Liver (tissue), 10 donors: ENCODE measurements at places on chromosomes 6 and 20. TPM values are rescaled to one million over a fixed set of nuclear protein-coding genes. Genes with fewer than 3 reads are reported as not detected.

DNA sequence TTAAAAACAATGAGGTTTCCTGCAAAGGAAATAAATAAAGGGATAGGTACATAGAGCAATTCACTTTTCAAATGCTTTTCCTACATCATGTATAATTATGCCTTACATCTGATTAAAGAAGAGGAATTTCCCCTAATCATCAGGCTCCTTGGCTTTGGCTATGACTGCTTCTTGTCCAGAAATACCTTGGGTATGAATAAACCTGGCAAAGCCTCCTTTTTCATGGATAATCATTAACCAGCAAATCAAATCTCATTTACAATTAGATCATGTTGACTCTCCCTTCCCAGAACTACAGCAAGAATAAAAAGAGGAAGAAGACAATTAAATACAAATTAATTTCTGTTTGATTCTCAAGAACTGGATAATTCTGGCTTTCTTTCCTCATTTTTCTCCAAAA lies 58.0 kb upstream of the CD2AP start:
- no peak overlapping the region for H3K4me3 ChIP-seq
- H3K4me1 ChIP-seq = peaks cover 4% of the 10 kb centered on the region

The TCF21 gene
- polyA plus RNA-seq = 0.57 TPM

DNA sequence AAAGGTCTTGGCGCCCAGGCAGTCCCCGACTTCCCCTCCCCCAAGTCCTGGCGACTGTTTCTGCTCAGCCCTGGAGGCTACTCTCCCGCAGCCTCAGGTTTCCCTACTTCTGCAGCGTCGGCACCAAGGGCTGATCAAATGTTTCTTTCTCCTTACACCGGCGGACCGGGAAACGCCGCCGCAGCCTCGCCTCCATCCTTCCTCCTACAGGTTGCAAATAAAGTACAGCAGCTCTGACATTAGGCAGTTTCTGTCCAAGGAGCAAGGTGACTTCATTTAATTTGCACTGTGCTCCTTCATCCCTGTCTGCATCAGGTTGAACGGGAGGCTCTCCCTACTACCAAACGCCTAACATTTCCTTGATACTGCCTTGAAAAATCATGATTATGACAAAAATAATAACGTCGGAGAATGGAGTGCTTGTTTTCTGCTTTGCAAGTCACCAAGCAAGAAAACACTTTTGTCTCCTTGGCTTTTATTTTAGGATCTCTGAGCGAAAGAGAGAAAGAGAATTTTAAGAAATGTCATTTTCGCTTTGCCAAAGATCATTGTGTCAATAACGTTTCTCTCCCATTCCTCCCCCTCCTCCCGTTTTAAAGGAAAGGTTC lies 1.0 kb downstream of the CLIC5 start:
- H3K27me3 ChIP-seq = no peaks in the 10 kb centered on the region
- no peak overlapping the region for H3K27ac ChIP-seq
- peaks cover 7% of the 10 kb centered on the region for H3K4me1 ChIP-seq
- H3K36me3 ChIP-seq = no peaks in the 10 kb centered on the region
- H3K4me3 ChIP-seq = no peak overlapping the region

DNA sequence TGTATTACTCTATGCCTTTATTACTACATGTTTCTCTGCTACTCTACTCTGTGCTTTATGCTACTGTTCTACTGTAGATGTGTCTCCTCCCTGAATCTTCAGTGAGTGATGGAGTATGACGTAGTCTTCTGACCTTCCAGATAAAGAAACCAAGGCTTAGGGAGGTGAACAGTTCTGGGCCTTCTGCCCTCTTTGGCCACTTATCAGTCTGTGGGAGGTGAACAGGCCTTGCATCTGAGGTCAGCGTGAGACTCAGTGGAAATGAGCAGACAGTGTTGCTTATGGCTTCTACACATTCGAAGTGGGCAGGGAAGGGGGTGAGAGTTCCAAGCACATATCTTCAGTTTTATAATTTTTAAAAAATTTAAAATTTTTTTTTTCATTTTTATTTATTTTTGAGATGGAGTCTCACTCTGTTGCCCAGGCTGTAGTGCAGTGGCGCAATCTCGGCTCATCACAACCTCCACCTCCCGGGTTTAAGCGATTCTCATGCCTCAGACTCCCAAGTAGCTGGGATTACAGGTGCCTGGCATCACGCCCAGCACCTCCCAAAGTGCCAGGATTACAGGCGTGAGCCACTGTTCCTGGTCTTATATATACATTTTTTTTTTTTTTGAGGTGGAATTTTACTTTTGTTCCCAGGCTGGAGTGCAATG lies 24.2 kb downstream of the MYBL2 start:
- no peak overlapping the region for H3K27ac ChIP-seq
- no peak for DNase-seq
- H3K4me3 ChIP-seq = no peak overlapping the region
- no peaks in the 10 kb centered on the region for H3K36me3 ChIP-seq

The CUL7 gene
- 2.2 TPM for polyA plus RNA-seq

The SLC17A3 gene
- 23.2 TPM for polyA plus RNA-seq

The CCND3 gene
- polyA plus RNA-seq = 21.7 TPM

The TREM2 gene
- 0.90 TPM for polyA plus RNA-seq

DNA sequence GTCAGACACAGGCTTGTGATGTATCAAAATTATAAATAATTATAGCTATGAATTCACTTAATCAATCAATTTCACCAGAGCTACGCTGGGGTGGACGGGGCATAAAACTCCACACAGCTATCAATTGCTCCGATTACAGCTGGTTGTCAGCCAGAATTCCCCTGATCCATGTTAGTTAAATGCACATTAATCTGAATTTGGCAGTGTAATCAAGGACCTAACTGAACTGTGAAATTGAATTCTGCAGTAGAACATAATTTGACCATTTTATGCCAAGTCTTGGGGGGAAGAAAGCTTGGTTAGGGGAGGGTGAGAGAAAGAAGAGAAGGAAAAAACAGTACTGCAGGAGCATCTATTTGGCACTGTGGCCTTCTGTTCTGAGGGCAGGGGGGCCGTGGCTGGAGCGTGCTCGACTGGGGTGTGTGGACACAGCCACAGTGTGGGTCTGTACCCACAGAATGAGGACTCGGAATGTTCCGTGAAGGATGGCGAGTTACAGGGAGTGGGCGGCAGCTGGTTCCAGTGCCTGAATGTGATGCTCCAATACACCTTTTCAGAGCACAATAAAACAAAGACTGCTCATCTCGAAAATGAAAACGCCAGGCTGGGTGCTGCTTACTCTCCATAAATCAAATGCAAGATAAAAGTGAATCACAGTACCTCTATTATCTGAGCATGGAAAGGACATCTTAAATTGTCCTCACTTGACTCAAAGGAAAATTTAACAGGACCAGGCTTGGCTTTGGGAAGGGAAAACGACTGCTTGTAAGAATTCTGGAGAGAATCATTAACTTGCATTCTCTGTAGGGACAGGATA lies 59.2 kb downstream of the LAMP5 start:
- DNase-seq = no peak
- no peaks in the 10 kb centered on the region for H3K27me3 ChIP-seq
- H3K4me3 ChIP-seq = no peak overlapping the region
- no peak overlapping the region for H3K27ac ChIP-seq

GRCh38 chr20:41098703-41099250 lies 38.6 kb upstream of the PLCG1 start:
- no peak overlapping the region for H3K4me3 ChIP-seq
- no peak overlapping the region for H3K27ac ChIP-seq
- no peak for DNase-seq
- H3K36me3 ChIP-seq = peaks cover 40% of the 10 kb centered on the region
- H3K27me3 ChIP-seq = no peaks in the 10 kb centered on the region

DNA sequence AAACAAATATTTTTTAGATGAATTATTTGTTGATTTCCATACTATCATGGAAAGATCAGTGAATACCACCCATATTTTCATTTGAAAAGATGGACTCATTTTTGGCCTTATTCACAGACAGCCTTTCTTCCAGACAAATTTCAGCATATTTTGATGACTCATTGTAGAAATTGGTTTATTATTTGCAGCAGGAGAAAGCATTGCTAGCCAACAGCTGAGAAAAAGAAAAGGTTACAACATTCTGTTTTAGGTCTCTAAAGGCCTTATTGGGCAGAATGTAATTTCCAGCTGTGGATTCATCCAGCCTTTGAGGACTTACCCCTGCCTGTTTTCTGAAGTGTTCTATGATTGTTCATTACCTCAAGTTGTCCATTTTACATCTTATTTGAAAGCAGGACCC lies 201.9 kb downstream of the PLCB4 start:
- H3K27ac ChIP-seq = no peak overlapping the region
- no peak for DNase-seq
- no peaks in the 10 kb centered on the region for H3K27me3 ChIP-seq
- H3K36me3 ChIP-seq = no peaks in the 10 kb centered on the region

The CPXM1 gene
- polyA plus RNA-seq = 0.23 TPM

The LHFPL5 gene
- not detected for polyA plus RNA-seq

The LY6G5C gene
- 2.5 TPM for polyA plus RNA-seq

The CCDC167 gene
- polyA plus RNA-seq = 44.3 TPM

DNA sequence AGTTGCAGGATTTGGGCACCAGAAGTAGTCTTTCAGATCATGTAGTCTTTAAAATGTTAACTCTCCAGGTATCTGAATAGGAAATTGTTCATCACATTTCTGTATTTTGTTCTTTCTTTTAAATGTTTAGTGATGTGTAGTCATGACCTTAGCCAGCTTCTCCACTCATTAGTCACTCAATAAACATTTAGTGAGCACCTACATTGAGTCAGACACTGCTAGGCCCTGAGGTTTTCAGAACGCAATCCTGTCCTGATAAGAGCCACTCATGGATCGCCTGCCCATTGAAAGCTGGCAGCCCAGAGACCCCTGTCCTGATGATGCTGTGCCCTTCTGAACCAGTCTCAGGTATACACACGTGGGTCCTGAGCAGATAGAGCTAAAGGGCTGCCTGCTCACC lies 163.4 kb upstream of the HEY2 start:
- DNase-seq = no peak
- no peak overlapping the region for H3K27ac ChIP-seq
- no peaks in the 10 kb centered on the region for H3K4me1 ChIP-seq
- H3K27me3 ChIP-seq = no peaks in the 10 kb centered on the region
- no peak overlapping the region for H3K4me3 ChIP-seq
- no peaks in the 10 kb centered on the region for H3K36me3 ChIP-seq

GRCh38 chr6:132179955-132180354 lies 221.3 kb downstream of the MOXD1 start:
- H3K4me3 ChIP-seq = no peak overlapping the region
- no peaks in the 10 kb centered on the region for H3K36me3 ChIP-seq
- DNase-seq = no peak
- no peaks in the 10 kb centered on the region for H3K4me1 ChIP-seq
- no peaks in the 10 kb centered on the region for H3K27me3 ChIP-seq

GRCh38 chr6:80543598-80544222 lies 437.2 kb downstream of the BCKDHB start:
- H3K27me3 ChIP-seq = no peaks in the 10 kb centered on the region
- H3K27ac ChIP-seq = no peak overlapping the region
- H3K4me3 ChIP-seq = no peak overlapping the region
- no peaks in the 10 kb centered on the region for H3K36me3 ChIP-seq
- DNase-seq = no peak

The TRIM10 gene
- 0.29 TPM for polyA plus RNA-seq

The SYNJ2 gene
- polyA plus RNA-seq = 2.4 TPM

DNA sequence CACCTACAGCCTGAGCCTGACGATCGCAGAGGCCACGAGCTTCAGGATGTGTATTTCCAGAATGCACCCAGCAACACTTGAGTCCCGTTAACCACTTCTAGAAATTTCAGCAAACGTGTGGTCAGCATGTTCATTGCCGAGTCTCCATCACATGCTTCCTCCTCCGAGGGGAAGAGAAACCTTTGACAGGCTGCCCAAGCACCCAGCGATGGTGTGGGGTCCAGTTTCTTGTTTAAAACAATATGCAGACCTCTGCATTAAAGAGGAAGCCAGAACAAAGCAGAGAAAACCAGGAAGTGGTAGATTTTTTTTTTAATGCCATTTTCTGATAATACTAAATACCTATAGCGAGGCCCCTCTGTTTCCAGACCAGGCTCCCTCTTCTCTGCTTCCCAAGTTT lies 71.9 kb downstream of the GNAS-AS1 start:
- no peak for DNase-seq
- no peak overlapping the region for H3K27ac ChIP-seq

DNA sequence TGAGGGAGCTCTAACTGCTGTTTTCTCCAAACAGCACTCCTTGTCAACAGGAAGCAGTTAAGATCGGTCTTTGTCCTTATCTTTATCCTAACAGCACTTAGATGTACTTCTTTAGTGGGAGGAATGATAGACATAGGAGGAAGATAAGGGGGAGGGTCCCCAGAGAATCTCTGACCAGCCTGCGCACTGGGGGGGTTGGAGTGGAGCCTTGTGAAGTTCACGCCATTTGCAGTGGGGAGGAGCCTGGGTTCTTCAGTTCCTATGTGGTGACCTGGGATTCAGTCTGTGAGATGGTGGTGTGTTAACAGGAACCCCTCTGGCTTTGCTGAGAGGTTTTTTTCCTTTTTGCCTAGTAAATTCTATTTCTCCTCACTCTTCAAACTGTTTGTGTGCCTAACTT lies 18.1 kb upstream of the ASCC3 start:
- no peak for DNase-seq
- no peaks in the 10 kb centered on the region for H3K36me3 ChIP-seq
- no peaks in the 10 kb centered on the region for H3K27me3 ChIP-seq

DNA sequence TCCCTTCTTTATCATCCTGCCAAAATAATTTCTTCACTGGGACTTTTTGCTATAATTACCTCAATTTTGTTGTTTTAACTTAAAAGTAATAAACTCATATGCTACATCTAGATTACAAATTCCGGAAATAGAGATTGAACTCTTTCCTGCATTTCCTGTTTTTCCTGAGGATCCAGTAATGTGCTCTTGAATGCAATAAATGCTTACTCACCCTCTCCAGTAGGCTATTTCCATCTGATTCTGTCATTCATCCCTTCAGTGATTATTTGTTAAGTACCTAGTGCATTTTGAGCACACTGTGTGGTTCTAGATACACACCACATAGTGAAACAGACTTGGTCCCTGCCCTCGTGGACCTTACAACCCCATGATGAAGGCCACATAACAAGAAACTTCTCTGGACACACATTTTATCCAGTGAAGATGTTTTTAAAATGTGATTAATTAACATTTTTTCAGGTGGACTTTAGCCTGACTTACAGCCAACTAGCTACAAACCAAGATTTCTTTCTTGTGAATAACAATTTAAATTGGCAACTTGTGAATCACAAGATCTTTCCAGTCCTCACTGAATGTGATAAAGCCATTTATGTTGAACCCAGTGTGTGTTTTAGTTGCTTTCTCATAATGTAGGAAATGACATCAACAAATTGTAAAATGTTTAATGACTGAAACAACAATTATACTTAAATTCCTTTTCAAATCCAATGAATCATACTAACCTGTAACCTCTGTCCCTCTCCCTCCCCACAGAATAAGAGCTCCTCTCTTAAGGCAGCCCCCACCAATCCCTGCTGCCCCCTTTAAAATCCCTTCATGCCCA lies 272.3 kb downstream of the KHDC1L start:
- DNase-seq = no peak
- H3K27ac ChIP-seq = no peak overlapping the region
- H3K4me1 ChIP-seq = no peaks in the 10 kb centered on the region
- H3K36me3 ChIP-seq = no peaks in the 10 kb centered on the region
- no peak overlapping the region for H3K4me3 ChIP-seq
- H3K27me3 ChIP-seq = no peaks in the 10 kb centered on the region
